Muscle of arm (tissue), 14 donors: ENCODE measurements at places on chromosomes 12 and 14. TPM values are rescaled to one million over a fixed set of nuclear protein-coding genes. Genes with fewer than 3 reads are reported as not detected.

DNA sequence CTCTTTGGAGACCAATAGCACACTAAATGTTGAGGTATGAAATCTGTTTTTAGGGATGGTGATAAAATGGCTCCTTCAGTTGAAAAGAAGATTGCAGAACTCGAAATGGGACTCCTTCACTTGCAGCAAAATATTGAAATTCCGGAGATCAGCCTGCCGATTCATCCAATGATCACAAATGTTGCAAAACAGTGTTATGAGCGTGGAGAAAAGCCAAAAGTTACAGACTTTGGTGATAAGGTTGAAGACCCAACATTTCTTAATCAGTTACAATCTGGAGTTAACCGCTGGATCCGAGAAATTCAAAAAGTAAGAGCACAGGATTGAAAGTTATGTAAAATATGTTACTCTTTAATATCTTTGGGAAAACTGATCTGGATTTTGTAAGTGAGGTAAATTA lies 15.3 kb downstream of the DYNC1H1 start:
- no peak for DNase-seq

DNA sequence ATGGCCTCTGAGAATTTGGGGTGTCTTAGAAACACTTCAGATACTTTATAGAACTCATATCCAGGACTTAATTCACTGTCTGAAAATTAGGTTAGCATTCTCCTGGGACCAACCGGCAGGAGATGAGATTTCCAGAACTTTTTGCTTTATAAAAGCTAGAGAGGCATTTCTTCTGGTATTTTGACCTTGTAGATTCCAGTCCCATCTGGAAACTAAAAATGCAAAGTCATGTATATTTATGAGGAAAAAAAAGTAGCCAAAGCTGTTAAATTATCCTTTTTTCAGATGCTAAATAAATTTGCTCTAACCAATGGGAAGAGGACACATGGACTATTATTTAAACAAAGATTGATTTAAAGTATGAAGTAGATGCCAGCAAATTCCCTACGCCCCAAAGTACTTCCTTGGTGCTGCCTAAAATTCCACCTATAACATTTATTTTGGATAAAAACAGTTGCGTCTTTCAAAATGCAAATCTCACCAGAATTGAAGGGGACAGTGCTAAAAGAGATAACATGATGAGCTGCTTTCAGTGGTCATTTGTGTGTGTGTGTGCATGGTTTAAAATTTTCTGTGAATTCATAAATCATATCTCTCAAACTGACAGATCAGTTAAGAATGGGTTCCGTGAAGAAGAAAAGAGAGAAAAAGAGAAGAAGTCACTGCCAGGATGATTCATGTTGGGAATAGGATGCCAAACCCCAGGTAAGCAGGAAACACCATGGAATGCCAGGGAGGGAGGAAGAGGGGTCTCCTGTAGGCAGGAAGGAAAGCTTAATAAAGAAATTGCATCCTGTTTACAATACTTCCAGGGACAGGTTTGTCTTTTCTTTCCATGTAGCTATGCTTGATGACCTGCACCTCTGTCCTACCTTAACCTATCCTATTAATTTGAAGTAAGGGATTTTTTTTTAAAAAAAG lies 97.7 kb upstream of the RGS6 start:
- DNase-seq = no peak

GRCh38 chr14:89458713-89459420 lies 41.8 kb upstream of the FOXN3 start:
- DNase-seq = no peak

The NOVA1 gene
- polyA plus RNA-seq = 15.6 TPM

The MRPS35 gene
- not detected for polyA plus RNA-seq

The PRR4 gene
- 9.4 TPM for polyA plus RNA-seq

GRCh38 chr14:78227248-78228077 lies 57.3 kb downstream of the NRXN3 start:
- no peak for DNase-seq

- no peak for DNase-seq
Measured at GRCh38 chr14:75522983-75523318, 682 bp downstream of the BATF start.
